ENCODE measurements at places on chromosomes 6 and 20.

- no peak for DNase-seq
Observed at GRCh38 chr20:4989570-4989969, 11.7 kb downstream of the SLC23A2 start.

DNA sequence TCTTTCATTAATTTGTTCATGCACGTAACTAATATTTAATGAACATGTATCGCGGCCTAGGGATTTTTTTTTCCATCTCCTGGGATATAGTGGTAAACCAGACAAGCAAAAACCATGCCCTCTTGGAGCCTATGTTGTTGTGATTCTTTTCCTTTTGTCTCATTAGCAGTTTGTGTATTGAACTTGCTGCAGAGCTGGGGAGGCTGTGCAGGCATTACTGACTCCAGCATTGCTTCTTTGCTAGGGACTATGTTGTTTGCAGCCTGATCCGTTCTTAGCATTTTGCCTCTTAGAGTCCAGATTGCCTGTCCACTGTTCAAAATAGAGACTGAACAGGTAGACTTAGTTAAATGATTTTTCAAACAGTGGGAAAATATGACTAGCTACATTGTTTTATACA, 9.7 kb downstream of the SCAF8 start:
- no peak for DNase-seq

GRCh38 chr20:50893620-50894019, 37.6 kb downstream of the ADNP start:
- no peak for DNase-seq

DNA sequence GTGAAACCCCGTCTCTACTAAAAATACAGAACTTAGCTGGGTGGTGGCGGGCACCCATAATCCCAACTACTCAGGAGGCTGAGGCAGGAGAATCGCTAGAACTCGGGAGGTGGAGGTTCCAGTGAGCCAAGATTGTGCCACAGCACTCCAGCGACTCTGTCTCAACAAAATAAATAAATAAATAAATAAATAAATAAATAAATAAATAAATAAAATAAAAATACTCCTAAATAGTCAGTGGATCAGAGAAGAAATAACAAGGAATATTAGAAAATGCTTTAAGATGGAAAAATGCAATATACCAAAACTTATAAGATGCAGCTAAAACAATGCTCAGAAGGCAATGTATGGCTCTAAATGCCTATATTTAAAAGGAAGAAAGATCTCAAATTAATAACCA, 39.0 kb upstream of the SASH1 start:
- DNase-seq = no peak

DNA sequence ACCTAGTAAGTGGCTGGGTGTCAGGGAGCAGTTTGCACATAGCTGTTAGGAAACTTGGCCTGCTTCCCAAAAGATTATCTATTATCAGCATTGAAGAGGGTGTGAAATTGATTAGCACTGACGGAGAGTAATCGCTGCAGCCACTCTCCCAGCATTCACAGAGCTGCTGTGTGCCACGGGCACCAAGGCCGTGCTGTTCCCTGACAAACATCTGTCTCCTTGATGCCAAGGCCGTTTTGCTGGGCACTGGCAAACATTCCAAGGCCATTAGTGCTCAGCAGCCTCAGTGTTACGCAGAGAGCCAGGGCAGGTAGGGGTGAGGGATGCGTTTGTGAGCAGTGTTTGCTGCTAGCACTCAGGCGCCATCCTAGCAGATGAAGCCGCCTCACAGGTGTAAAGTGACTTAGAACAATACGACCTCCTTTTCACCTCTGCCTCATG, 57.7 kb upstream of the VSTM2L start:
- DNase-seq = no peak

GRCh38 chr6:111600588-111601445, 4.9 kb downstream of the TRAF3IP2 start:
- no peak for DNase-seq

DNA sequence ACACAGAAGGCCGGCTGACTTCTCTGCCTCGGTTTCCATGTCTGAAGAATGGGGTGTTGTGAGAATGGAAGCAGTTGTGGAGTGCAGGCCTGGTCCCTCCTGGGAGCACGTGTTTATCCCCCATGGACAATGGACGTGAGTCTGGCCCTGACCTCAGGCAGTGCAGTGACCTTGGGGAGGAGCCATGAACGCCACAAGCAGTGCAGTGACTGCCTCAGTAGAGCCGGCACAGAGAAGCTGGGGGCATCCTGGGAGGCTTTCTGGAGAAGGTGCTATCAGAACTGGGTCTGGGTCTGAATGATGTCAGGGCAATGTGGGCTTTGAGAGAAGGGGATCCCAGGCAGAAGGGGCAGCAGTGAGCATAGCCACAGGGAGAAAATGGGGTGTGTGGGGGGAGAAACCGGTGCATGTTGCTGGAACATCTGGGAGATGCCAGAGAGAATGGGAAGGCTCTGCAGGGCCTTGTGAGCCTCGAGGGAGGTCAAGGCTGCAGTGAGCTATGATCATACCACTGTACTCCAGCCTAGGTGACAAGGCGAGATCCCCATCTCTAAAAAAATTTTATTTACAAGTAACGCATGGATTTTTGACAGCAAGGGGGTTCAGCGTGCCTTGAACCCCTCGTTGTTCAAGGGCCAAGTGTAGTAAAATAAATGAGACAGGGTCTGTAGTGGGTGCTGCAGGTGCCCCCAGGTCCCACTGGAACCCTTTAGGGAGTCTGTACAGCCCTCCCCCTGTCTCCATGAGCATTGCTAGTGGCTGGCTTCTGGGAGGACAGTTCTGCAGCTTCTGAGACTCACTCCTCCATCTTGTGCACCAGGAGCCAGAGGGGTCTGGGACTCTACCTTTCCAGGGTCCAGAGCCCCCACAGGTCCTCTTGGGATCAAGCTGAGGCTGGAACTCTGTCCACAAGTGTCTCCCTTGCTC, 27.0 kb upstream of the ZBP1 start:
- DNase-seq = no peak

DNA sequence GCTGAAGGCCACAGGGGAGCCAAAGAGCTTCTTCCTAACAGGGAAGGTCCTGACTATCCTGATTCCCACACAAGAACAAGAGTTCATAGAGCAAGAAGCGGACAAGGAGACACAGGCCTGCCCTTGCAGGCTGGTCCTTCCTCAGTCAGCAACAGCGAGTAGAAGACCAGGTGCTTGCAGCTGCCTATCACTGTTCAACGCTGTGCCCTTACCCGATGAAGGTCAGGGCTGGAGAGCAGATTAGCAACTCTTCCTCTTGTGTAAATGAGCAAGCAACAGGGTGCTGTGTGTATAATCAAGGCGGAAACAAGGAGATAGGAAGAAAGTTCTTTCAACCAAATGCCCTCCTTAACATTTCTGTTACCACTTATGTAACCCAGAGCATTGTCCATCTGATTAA, 115.3 kb upstream of the SPACA1 start:
- no peak for DNase-seq

DNA sequence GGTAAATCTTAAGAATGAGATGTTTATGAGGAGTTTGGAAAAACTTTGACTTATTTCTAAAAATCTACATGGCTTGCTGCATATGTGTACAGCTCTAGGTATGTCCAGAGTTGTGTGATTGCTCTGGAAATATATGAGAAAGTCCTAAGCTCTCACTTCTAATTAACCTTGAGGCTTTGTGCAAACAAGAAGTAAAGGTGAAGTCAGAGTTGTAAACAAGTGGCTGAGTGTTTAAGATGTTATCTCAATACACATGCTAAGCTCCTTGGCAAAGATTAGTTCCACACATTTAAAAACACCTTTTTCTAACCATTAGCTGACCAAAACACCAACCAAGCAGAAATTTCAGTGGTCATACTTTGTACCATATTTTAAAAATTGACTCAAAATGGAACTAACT, 684.2 kb downstream of the HTR1B start:
- DNase-seq = no peak

DNA sequence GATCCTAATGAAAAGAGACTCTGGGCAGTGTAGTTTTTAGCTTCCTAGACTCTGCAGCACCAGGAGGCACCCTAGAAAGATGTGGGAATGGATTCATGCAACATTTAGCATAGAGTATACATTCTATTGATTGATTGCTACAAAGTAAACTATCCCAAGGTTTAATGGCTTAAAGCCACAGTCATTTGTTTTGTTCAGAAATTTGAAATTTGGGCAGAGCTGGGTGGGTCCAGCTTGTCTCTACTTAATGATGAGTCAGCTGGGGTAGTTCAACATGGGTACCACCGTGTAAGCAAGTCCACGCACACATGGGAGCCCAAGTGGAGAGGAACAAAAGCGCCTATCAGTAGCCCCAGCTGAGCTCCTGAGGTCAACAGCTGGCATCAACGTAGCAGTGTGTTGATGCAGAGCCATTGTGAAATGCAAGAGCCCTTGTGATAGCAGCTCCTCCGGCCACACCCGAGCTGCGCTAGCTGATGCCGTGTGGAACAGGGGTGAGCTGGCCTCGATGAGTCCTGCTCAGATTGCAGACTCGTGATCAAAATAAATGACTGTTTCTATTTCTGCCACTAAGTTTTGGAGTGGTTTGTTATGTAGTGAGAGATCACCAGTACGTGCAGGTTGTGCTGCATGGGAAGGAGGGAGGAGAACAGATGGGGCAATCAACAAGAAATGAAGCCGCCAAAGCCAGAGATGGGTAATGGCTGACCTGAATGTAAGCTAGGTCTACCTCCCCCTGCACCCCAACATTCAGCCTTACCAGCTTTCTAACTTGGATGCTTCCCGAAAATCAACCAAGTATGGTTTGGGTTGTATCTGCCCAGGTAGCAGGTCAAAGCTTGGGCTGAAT, 45.7 kb upstream of the TRAF3IP2 start:
- no peak for DNase-seq

- peak; percentile 74 for DNase-seq
Observed at GRCh38 chr6:158686791-158687381, 37.0 kb downstream of the SYTL3 start.

DNA sequence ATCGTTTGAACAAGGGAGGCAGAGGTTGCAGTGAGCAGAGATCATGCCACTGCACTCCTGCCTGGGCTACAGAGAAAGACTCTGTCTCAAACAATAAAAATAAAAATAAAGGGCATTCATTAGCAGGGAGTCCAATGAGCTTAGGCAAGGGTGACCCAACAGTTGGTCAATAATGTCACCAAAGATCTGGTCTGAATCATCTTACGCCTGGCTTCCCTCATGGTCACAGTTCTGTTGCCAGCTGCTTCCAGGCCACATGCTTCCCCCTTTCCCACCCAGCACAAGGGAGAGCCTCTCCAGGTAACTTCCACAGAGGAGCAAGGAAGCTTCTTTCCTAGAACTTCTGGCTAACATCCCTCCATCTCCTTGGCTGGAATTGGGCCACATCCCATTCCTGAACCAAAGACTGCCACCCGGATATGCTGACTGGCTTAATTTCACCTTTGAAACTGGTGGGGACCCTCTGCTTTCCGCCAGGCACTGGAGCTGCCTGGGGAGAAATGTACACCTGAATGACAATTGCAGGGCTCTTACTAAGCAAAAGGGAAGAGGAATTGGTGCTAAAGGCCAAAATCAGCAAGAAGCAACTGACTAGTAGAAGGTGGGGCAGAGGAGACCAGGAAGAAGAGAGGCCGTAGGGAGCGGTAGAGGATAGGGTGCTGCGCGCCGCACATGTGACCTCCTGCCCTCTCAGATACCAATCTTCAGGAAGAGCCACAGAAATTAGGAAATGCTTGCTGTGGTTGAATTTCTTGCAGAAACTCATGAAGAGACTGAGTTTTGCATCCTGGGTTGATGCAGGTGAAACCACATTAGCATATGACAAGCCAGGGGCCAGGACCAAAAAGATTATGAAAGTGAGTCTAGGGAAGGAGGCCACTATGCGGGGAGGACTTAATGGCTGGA, 8.3 kb upstream of the SCML4 start:
- no peak for DNase-seq

- DNase-seq = no peak
Observed at GRCh38 chr6:38527371-38527770, 112.4 kb downstream of the BTBD9 start.

- DNase-seq = no peak
Observed at GRCh38 chr6:87199787-87200186, 44.4 kb downstream of the ZNF292 start.

DNA sequence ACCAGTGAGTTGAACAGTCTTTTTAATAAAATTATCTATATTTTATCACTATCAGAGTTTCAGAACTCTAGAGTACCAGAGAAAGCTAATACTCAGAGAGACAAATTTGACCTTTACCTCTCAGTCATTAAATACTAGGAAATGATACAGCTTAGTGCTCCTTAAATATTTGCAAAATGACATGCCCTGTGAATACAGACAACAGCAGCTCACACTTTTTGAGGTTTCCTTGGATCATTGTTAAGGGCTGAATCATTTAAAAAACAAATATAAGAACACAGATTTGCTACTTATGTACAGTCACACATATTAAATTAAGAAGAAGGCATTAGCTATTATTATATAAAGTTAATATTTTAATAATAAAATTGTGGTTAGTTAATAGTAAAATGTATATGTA, 1158.7 kb upstream of the EYS start:
- DNase-seq = no peak

DNA sequence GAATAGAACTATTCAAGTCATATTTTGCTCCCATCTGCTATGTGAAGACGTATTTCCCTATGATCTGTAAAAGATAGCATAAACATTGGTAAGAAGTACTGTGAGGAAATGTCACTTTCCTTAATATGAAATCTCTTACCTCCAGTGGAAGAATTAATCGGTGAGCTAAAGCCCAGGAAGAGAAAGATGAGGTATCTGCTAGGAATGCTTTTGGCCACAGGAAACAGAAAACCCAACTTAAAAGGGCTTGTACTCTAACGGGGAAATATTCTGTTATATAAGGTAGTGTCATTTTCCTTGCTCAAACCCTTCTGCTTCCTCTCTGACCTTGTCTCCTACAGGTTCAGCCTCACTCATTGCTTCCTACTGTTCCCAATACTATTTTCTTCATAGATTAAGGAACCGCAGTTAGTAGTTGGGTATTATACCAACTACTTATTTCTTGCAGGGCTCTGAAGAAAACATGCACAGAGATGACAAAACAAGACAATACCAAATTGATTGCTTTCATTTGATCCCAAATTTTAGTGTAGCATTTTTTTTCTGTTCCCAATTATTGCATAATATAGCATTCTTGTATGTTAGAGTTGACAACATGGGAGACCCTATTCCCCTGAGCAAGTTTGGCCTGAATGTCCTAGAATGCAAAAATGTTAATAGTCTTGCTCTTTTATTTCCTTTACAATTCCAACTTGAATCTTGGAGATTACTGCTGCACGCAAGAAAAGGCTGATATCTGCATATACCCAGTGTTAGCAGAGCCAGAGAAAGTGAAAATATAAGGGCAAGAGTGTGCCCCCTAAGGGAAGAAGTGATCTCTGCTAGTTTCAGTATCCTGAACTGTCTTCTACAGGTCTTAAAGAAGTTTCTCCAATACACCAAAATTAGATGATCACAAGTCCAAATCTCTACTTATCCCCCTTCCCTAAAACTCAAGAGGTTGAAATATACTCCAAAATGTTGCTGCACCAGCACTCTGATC, 65.3 kb downstream of the AFG1L start:
- no peak for DNase-seq
